ENCODE measurements at places on chromosomes 3 and 15.

DNA sequence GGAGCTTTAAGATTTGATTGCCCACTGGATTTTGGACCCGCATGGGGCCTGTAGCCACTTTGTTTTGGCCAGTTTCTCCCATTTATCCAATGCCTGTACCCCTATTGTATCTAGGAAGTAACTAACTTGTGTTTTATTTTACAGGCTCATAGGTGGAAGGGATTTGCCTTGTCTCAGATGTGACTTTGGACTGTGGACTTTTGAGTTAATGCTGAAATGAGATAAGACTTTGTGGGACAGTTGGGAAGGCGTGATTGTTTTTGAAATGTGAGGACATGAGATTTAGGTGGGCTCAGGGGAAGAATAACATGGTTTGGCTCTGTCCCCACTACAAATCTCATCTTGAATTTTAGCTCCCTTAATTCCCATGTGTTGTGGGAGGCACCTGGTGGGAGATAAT, 30.7 kb upstream of the NECTIN3 start:
- no peak for DNase-seq

DNA sequence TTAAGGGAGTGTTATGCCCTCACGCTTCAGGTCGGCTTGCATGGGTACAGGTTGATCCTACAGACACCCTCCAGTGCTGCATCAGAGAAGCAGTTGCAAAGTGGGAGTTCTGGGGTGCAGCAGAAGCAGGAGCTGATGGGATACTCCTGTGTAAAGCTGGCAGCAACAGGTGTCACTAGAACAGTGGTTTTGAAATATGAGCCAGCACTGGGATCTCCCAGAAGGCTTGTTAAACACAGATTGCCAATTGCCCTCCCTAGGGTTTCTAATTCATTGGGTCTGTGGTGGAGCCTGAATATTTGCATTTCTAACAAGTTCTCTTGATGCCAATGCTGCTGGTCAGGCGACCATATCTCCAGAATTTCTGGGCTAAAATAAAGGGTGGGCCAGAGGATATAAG, 350.4 kb downstream of the CLSTN2 start:
- peak; percentile 11 for DNase-seq

GRCh38 chr15:41821831-41822230, 6.1 kb upstream of the JMJD7 start:
- no peak for DNase-seq

DNA sequence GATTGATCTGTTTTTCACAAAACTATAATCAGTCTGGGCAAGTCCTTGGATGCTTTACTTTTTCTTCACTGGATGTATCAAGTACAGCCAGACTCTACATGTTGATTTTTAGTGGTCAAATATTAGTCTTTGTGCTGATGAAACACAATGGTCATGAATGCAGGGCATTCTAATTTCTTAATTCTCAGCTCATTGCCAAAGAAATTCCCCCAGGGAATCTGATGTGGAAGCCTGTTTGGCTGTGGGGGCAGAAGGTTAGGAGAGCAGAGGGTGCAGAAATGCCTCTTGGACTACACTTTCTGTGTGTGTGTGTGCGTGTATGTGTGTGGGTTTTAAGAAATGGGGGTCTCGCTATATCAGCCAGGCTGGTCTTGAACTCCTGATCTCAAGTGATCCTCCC, 48.7 kb upstream of the HACD2 start:
- no peak for DNase-seq
